ENCODE measurements at places on chromosomes 6 and 20. TPM values are rescaled to one million over a fixed set of nuclear protein-coding genes. Genes with fewer than 3 reads are reported as not detected.

CEP85L gene
- 101 TPM for total RNA-seq

MAFB gene
- 0.32 TPM for total RNA-seq

KIF6 gene
- not detected for total RNA-seq

RAD21L1 gene
- total RNA-seq = 0.73 TPM

LINC00237 gene
- total RNA-seq = not detected

HLA-DOB gene
- 3.9 TPM for total RNA-seq

All from T-cell (primary cell).